Stimulated activated CD4-positive, alpha-beta T cell treated with anti-CD3 and anti-CD28 coated beads, Interleukin-1b, Interleukin-23, amount 100 ng/mL, for 4 hours (primary cell): ENCODE measurements at places on chromosomes 6 and 20.

- no peak for DNase-seq
Observed at GRCh38 chr6:163314791-163315470, 99.6 kb upstream of the QKI start.

GRCh38 chr20:52826722-52827121, 145.4 kb upstream of the TSHZ2 start:
- DNase-seq: no peak

GRCh38 chr6:2182251-2182650, 63.2 kb downstream of the GMDS start:
- no peak for DNase-seq

DNA sequence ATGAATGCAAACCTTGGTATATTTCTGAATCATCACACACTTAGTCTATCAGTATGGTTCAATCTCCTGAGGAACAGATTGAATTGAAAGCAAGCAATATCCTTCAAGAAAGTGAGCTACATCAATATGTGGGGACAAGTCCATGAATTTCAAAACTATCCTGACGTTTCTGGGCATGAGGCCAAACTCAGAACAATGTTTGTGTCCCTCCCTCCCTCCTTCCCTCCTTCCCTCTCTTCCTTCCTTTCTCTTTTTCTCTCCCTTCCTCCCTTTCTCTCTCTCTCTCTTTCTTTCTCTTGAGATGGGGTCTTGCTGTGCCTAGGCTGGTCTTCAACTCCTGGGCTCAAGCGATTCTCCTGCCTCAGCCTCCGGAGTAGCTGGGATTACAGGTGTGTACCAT, 27.9 kb upstream of the SYNCRIP start:
- DNase-seq: no peak

DNA sequence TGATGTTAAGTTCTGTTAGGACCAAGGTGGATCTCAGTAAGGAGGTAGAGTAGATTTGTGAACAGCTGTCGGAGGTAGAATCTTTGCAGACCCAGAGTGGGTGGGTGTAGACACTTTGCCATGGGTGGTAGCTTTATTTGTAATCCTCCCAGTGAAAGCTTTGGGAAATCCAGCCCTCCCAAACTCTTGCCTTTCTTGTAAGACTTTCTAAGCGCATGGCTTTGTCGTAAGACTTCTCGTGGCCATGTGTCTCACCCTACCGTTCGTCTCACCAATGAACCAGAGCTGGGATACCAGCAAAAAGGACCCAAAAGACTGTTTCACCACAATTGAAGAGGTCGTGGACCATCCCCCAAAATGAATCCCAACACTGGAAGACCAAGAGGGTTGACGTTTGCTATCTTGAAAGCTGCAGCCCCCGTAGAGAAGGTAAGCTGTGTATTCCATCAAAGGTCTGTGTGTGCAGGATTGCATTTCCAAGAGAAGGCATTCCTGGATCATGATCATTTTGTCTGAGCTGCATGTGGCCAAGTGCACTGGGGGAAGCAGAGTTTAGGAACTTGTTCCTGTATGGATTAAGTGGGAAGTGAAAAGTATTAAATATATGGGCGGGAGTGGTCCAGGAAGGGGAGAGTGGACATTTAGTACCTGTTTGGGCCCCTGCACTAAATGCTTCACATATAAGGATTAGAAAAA, 5.8 kb upstream of the TMEM14A start:
- DNase-seq: no peak

GRCh38 chr20:61730631-61731362, 334.9 kb downstream of the TAF4 start:
- DNase-seq: no peak

GRCh38 chr6:76506808-76507207, 434.3 kb upstream of the IMPG1 start:
- DNase-seq: no peak

GRCh38 chr6:119501798-119502483, 152.4 kb upstream of the MAN1A1 start:
- DNase-seq: no peak

GRCh38 chr6:3088968-3089367, 20.7 kb downstream of the RIPK1 start:
- DNase-seq: no peak
